ENCODE measurements at places on chromosomes 3 and 15.

GRCh38 chr3:56157693-56158362 lies 310.4 kb downstream of the ERC2 start:
- no peak for DNase-seq

GRCh38 chr3:46479696-46480095 lies 15.0 kb upstream of the LTF start:
- no peak for DNase-seq

- no peak for DNase-seq
Observed at GRCh38 chr3:192122832-192123594, 604.3 kb downstream of the FGF12 start.

DNA sequence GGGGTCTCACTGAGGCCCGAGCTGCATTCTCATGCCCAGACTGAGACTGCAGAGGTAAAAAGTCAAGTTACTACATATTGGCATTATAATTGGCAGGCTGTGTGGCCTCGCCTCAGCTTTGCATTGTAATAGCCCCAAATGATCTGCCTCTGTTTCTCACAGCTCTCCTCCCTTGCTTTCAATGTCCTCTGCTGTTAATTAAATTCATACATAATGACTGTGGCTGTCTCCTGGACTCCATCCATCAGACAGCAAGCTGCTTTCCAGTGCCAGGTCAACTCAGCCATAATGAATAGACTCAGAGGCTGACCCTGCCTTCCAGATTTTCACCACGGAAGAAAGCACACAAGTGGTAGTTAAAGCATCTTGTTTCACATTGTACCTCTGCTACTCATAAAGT lies 7.6 kb upstream of the RTP4 start:
- DNase-seq = no peak

- DNase-seq = no peak
Observed at GRCh38 chr3:51355891-51356578, 29.1 kb upstream of the MANF start.

GRCh38 chr15:62280625-62281024 lies 115.5 kb upstream of the C2CD4B start:
- no peak for DNase-seq

DNA sequence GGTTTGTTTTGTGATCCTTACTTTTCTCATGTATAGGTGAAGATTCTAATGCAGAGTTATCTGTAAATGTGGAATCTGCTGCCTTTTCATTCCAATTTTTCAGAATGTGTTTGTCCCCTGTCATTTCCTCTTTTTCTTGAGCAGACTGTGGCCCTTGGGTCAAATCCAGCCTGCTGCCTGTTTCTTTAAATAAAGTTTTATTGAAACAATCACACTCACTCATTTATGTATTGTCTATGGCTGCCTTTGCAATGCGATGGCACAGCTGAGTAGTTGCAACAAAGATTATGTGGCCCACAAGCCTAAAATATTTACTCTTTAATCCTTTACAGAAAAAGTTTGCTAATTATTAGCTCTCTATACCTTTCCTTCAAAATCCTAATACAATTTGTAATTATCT lies 116.3 kb upstream of the NPHP3 start:
- DNase-seq = no peak

- no peak for DNase-seq
Observed at GRCh38 chr3:27356976-27357375, 12.2 kb downstream of the NEK10 start.

GRCh38 chr15:76153241-76154197 lies 93.7 kb downstream of the TMEM266 start:
- no peak for DNase-seq

DNA sequence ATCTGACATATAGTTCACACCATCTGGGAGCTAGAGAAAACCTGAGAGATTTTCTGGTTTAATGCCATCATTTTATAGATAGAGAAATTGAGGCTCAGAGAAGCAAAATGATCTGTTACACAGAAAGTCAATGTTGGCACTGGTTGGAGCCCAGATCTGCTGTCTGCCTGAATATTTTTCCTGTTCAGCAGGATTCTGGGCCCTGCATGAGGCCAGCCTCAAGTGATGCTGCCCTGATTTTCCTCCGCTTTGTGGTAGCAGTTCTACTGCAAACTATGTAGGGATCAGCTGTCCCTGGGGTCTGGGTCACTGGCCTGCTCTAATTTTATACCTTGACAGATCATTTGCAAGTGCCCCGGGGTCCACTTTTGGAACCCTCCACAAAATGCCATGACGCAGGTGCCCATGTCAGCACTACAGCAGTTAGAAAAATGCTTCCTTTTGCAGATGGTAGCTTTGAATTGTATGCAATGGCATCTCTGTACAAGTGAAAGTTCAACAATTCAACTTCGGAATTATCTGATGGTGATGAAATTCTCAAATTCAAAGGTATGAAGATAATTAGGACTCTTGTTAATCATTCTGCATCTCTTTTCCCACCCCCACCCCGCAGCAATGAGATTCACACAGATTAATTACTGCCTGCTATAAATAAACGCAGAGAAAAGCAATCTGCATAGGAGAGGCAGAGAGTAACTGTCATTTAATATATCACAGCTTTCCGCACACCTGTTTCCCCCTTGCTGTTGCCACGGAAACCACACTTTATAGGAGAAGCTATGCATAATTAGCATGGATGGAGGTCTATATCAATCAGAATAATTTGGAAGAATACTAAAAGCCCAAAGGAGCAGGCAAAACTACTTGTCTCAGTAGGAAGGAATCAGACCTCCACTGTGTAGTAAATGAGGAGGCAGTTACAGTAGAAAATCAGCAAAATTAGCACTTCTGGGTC lies 222.6 kb downstream of the PDCD6IP start:
- DNase-seq = no peak

- DNase-seq = no peak
Observed at GRCh38 chr3:55559500-55560423, 72.7 kb upstream of the WNT5A start.

- DNase-seq = no peak
Observed at GRCh38 chr3:177460047-177460446, 262.8 kb upstream of the TBL1XR1 start.

DNA sequence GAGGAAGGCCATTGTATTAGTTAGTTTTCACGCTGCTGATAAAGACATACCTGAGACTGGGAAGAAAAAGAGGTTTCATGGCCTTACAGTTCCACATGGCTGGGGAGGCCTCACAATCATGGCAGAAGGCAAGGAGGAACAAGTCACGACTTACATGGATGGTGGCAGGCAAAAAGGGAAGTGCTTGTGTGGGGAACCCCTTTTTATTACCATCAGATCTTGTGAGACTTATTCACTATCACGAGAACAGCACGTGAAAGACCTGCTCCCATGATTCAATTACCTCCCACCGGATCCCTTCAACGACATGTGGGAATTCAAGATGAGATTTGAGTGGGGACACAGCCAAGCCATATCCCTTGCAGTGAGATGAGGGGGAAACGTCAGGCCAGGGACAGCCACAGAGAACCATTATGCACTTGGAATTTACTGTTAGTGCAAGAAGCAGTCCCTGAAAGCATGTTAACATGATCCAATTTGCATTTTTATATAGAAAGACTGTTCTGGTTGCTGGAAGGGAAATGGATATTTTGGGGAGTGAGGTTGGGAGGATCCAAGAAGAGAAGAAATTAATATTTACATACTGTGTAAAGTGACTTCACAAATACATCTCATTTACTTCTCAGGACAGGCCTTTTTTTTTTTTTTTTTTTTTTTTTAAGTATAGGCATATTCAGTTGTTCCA lies 87.1 kb downstream of the ARNT2 start:
- DNase-seq = no peak

- peak; percentile 56 for DNase-seq
Observed at GRCh38 chr15:85854345-85855097, 59.8 kb upstream of the KLHL25 start.

- no peak for DNase-seq
Observed at GRCh38 chr3:157572559-157573270, 69.5 kb upstream of the VEPH1 start.

GRCh38 chr3:7766530-7766929 lies 735.1 kb upstream of the LMCD1 start:
- DNase-seq = no peak

GRCh38 chr3:167466966-167467365 lies 6.9 kb downstream of the SERPINI2 start:
- DNase-seq = no peak

DNA sequence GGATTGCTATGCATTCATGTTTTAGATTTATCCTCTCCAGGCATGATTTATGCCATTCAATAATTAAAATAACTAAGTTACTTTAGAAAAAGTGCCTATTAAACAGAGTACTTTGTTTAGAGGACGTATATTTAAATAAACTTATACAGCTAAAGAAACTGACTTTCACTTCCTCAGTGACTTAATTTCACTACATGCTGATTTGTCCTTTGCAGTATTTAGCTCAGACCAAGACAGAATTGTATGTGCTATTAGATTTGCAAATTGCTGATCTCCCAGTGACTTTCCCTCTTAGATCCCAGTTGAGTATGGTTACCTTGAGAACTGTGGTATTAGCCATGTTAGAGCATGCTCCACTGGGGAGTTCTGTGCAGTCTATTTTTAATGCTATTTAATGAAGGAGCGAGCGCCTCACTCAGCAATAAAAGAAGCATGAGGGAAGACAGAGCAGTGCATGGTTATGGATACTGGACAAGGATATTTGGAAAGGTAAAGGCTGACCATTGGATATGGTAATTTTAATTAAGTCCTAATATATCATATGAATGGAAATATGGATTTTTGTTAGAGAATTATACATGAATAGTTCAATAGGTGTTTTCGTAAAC lies 2.7 kb downstream of the ARPP21 start:
- DNase-seq = no peak

GRCh38 chr3:39094851-39095677 lies 12.4 kb downstream of the GORASP1 start:
- no peak for DNase-seq

DNA sequence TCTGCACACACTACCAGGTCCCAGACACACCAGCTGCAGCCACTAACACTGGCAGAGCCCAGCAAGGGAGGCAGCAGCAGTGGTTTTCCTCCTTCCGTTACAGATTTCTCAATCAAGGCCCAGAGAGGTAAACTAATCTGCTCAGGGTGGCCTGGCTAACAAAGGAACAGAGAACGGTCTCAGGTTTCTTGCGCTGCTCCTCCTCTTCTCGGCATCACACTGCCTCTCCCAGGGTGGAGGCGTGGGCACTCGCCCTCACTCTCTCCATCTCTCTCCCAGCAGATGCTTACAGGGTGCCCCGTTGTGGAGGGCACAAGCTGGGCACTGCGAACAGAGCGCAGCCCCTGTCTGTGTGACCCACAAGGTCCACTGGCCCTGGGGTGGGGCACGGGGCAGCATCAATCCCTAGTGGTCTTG lies 228.7 kb downstream of the VPS13C start:
- no peak for DNase-seq

GRCh38 chr15:52021128-52021671 lies 2.2 kb downstream of the MAPK6 start:
- DNase-seq = peak; percentile 68

DNA sequence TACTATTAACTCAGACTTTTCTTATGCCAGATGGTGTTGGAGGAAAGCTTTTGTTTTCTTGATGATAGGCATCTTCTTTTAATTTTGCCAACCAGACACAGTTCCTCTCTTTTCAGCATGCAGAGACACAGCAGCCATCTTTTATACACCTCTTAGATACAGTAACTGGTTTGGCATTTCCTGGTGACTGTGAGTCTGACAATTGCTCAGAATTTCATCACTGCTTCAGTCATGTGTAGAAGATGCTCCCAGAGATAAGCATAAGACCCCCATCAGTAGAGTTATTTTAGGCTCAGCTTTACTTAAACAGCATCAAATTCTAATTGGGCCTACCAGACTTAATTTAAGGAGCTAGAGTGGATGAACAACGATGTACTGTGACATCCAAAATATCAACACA lies 779.0 kb downstream of the SQOR start:
- no peak for DNase-seq

GRCh38 chr3:97694876-97695275 lies 69.7 kb upstream of the ARL6 start:
- no peak for DNase-seq

DNA sequence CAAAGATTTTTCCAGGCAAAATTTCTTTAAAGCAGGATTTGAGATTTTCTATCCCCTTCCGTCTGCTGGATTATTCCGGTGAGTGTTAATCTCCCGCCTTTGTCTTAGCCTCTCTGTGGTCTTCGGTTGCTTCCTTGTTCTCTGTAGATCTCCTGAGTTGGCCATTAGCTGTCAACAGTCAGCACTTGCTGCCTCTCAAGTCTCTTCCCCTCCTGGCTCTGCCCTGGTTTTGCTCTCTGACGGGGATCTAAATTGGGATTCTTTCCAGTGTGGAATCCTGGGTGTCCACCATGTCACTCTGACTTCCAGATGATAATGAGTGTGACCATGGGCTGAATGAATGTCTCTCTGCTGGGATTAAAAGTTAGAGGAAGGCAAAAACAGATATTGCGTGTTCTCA lies 121.5 kb downstream of the IGF1R start:
- no peak for DNase-seq

- no peak for DNase-seq
Observed at GRCh38 chr3:65479990-65480389, 558.7 kb downstream of the MAGI1 start.

- DNase-seq = no peak
Observed at GRCh38 chr3:97655971-97656370, 108.6 kb upstream of the ARL6 start.

- no peak for DNase-seq
Observed at GRCh38 chr3:123713211-123713610, 128.4 kb upstream of the HACD2 start.

- no peak for DNase-seq
Observed at GRCh38 chr3:63355809-63356208, 77.7 kb downstream of the SYNPR start.

DNA sequence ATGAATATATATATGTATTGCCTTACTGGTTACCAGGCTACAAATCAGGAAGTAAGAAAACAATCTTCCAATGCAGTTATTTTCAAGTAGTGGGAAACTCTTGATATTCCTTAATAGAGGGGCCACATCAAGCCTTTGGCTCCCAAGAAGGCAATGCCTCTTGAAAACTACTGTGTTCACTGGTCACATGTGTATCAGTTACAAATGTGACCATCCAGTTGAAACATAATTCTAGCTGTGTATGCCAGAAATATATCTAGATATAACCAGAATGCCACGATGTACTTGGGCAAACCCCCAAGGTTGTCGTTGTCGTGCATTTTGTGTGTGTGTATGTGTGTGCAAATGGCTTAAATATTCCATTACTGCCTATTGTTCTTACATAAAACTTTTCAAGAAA lies 200.8 kb downstream of the SUCLG2 start:
- DNase-seq = no peak

- peak; percentile 94 for DNase-seq
Observed at GRCh38 chr15:75349851-75350588, 3.2 kb downstream of the NEIL1 start.

GRCh38 chr15:90877315-90877714 lies 7.0 kb upstream of the FES start:
- DNase-seq = no peak

- DNase-seq = no peak
Observed at GRCh38 chr3:8869613-8870012, 93.7 kb downstream of the RAD18 start.

All from activated CD4-positive, alpha-beta memory T cell treated with anti-CD3 and anti-CD28 coated beads, Interleukin-2, amount 10 ng/mL, durations not matched to agents 7 days and 5 days (primary cell).